Uterus (tissue), 4 donors: ENCODE measurements at places on chromosomes 12 and 14. TPM values are rescaled to one million over a fixed set of nuclear protein-coding genes. Genes with fewer than 3 reads are reported as not detected.

- DNase-seq: no peak
Observed at GRCh38 chr14:61644834-61645233, 50.5 kb upstream of the HIF1A start.

- DNase-seq: peak; percentile 64
Observed at GRCh38 chr14:77043177-77043983, 14.9 kb upstream of the IRF2BPL start.

DNA sequence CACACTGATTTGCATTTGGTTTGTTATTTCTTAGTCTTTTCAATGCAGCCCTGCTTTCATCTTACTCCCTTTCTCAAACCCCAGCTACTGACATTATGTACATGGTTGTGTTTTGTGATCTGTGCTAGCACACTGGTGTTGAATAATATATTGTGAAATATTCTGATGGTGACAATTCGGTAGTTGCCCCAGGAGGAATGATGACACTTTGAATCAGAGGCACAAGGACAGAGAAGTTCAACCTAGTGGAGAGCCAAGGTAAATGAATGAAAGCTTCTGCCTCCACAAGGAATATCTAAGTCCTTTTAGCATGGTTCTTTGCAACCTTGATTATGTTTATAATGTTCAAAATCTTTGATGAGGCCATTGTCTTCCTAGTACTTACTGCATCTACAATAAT, 159.9 kb downstream of the PDE3A start:
- no peak for DNase-seq

DNA sequence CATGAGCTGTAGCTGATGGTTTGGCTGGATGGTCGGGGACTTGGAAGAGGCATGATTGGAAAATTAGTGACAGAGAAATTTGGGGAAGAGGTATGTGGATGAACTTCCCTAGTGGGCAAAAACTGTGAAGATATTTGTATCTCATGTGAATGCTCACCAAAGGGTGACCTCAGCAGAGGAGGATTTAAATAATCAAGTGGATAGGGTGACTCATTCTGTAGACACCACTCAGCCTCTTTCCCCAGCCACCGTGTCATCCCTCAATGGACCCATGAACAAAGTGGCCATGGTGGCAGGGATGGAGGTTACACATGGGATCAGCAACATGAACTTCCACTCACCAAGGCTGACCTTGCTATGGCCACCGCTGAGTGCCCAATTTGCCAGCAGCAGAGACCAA, 60.8 kb upstream of the KRAS start:
- DNase-seq: no peak

DNA sequence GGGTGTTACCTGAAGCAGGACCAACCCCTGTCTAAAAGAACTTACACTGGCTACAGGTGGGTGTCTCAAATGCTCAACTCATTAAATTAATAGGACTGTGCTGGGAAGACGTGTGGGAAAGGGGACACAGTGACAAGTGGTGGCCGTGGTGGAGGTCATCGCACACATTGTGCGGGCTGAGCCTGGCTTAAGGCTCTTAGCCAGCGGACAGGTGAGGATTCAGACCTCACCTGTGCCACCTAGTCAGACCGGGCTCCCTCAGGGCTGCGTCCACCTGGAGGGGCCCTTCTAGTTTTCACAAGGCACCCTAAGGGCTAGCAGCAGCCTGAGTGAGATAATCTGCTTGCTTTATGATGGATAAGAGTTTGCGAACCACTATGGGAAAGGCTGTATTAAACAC, 125.2 kb upstream of the FKBP4 start:
- no peak for DNase-seq

DNA sequence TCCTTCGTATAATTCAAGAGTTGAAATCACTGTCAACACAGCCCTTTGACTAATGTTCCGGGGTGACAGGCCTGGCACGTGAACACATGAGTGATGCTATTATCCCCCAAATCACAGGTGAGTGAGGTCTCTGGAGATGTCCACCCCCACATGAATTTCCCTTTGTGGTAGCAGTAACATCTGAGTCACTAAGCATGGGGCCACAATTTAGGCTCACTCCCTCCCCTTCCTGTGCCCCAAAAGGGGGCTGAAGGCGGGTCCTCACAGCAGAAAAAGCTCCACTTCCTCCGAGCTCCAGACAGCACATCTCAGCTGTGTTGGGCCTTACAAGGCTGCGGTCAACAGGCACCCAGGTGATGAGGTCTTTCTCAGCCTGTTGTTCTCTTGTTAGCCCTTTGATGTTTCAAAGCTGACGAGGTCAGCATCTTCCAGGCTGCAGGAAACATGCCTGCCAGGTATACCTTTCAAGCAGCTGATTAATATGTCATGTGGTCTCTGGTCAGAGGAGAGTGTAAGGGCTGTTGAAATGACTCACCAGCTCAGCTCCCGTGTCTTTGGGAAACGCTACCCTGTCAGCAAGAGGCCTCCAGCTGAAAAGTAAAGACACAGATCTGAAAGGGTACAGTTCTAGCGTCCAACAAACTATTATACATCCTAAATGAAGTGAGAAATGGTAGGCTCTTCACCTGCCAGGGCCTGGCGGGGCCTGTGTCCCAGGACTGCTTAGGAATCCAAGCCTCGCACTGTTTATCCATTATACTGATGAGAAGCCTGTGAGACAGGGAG, 107.3 kb downstream of the ZFP36L1 start:
- peak; percentile 18 for DNase-seq

GRCh38 chr14:64763801-64764621, 59.8 kb downstream of the PLEKHG3 start:
- no peak for DNase-seq

DNA sequence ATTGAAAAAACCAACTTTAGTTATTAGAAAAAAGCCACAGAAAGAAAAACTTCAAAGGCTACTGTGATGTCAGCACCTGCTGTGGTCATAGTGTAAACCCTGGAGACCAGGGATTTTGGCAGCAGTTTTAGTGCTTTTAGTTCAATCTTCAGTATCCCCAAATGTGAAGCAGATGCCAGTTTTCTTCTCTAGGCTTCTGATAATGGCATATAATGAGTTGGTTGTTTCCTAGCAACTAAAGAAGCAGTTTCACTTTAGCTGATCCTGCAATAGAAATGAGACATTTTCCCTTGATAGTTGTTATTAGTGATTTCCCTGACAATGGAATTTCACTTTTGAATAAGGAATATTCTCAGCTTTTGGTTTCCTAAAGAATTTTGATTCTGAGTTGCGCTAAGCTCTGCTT, 131.2 kb downstream of the NUBPL start:
- no peak for DNase-seq

GRCh38 chr14:66273261-66273832, 212.8 kb upstream of the CCDC196 start:
- DNase-seq: no peak

GRCh38 chr12:82414044-82414443, 55.7 kb downstream of the METTL25 start:
- no peak for DNase-seq

GRCh38 chr12:25121916-25122315, 73.0 kb downstream of the DNAI7 start:
- no peak for DNase-seq

GRCh38 chr14:88868558-88869159, 44.2 kb downstream of the TTC8 start:
- DNase-seq: no peak

DNA sequence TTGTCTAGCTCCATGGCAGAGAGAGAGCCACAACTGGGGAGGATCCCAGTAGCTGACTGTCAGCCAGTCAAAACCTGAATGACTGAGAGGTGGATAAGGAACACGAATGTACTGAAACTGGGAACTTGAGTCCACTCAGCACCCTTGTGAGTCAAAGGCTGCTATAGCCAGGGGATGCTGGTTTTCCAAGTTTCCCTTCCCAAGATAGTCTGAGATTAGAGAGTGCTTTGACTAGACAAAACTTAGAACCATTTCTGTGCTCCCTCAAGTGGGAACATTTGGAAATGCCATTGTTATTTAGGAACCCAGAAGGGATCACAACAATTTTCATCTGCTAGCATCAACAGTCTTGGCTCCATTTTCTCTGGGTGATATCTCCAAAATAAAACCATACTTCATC, 4.0 kb downstream of the PRKAG1 start:
- no peak for DNase-seq

GRCh38 chr12:77941401-77941800, 110.7 kb downstream of the NAV3 start:
- DNase-seq: no peak

DNA sequence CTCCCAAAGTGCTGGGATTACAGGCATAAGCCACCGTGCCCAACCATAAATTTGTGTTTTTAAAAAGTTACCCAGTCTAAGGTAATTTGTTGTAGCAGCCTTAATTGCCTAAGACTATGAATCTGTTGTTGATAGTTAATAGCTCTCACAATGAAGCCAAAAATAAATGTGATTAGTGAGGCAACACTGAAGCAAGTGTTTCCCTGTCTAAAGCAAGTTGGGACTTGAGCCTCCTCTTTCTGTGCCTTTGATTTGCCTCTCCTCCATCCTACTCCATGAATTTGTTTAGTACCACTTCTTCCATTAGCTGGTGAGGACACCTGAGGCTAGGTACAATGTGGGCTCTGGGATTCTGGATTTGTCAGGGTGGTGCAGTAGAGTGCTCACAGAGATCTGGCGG, 36.8 kb downstream of the DAAM1 start:
- DNase-seq: no peak

DNA sequence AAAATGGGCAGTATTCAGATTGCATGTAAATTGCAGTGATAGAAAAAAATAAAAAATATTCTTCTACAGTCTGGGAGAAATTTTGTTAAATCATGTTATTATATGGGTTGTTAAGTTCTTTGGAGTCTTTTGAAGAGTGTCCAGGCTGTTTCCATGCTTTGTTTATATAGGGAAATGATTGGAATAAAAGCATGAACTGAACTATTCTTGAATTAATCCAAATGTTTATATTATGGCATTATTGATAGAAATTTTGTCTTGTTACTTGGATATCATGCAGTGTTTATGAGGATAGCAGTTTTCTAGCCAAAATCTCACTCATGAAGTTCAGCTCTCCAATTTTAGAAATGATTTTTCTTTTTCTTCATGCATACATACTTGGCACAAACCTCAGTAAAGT, 108.2 kb upstream of the NAV3 start:
- no peak for DNase-seq

GRCh38 chr14:68598621-68599447, 194.0 kb downstream of the ZFP36L1 start:
- peak; percentile 66 for DNase-seq

GRCh38 chr12:57460468-57460784, 841 bp downstream of the GLI1 start:
- no peak for DNase-seq

DNA sequence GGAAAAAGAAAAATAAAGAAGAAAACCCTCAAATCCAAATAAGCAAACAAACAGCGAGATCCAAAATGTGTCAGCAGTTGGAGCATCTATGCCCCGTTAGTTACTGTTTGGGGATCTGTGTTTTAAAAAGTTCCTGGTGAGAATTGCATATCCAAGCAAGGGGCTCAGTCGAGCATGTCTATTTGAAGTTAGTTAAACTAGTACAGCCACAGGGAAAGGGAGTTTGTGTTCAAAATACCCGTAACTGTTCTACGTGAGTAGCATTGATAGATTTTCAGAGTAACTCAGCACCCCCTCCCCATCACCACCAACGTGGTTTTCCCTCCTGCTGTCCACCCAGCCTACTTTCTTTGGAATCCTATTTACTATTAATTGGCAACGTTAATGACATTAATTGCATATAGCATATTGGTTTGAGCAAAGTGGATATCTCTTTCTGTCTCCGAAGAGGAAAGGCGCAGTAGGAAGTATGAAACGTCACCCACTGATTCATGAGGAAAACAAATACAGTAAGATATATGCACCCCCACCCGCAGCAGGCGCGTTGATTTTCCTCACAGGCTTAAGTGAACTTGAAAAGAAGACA, 1.5 kb downstream of the NPAS3 start:
- no peak for DNase-seq

GRCh38 chr12:89884952-89885351, 176.3 kb upstream of the ATP2B1 start:
- no peak for DNase-seq

DNA sequence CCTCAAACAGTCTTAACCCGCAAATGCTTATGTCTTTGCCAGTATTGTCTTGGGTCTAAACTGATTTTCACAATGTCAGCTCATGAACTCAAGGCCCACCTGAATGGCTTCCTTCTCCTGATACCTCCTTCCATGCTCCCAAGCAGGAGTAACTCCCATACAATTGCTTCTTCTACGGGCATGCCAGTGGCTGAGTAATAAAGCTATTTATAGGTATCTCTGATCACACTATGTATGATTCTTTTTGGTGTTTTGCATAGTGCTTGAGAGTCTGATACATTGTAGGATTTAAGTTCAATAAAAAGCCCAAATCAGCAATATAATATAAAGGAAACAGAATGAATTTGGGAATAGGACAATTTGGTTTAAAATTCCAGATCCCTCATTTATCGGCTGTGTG, 235.0 kb upstream of the DCN start:
- no peak for DNase-seq

- no peak for DNase-seq
Observed at GRCh38 chr12:58034712-58035111, 93.3 kb downstream of the ATP23 start.

DNA sequence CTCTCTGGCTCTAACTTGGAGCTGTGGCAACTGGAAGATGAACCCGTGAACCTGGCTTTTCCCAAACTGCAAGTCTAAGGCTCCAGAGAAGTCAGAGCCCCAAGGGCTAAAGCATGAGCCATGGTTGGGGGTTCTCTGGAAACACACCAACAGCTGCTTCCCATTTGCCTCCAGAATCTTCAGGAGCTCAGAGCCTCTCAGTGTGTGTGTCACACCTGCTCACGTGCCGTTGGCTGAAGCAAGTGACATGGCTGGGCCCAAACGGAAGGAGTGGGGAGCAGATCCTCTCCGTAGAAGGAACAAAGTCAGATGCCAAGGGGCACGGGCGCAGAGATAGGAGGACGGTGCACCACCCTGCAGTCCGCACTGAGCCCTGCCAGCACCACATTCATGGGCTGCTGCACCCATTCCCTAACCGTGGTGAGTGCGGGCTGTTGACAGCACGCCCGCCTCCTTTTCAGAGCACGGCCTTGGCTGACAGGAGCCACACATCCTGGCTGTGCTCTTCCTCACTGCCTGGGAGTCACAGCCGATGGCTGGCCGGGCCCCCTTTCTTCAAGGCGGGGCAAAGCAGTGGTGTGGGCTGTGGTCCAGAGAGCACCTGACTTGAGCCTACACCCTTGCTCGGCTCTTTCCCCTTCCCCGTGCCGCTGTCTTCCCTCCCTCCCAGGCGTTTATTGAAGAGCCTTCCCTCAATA, 16.6 kb upstream of the TRAF3 start:
- DNase-seq: no peak

DNA sequence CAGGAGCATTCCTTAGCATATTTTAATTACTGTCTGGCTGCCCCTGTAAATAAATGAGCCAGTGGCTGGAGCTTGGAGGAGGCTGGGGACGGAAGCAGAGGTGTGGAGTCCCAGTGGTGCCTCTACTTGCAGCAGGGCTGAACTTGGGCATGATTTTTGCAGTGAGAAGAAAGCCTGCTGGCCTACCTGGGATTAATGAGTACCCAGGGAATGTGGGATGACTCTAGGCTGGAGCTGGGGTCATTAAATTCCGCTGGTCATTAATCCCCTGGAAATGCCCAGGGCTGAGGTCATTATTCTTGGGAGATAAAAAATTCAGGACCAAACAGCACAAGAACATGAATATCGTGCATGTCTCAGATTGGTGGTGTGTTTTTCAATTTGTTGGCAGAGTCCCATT, 753.3 kb downstream of the VRK1 start:
- no peak for DNase-seq

Gene MAX
- 32.6 TPM for total RNA-seq

Gene RNASE13
- not detected for total RNA-seq

Gene SYCP3
- total RNA-seq: not detected

Gene TIMELESS
- 19.4 TPM for total RNA-seq

Gene KLRC4
- total RNA-seq: not detected

Gene SLC38A4
- total RNA-seq: 5.9 TPM

Gene TSPAN19
- not detected for total RNA-seq

Gene AICDA
- not detected for total RNA-seq

Gene C14orf39
- total RNA-seq: not detected

Gene AQP5
- total RNA-seq: not detected

Gene GDF3
- total RNA-seq: not detected
